ENCODE measurements at places on chromosomes 1 and 21.

- H3K27ac ChIP-seq = no peak overlapping the region
- H3K36me3 ChIP-seq = no peaks in the 10 kb centered on the region
- no peak overlapping the region for H3K4me3 ChIP-seq
- H3K27me3 ChIP-seq = no peaks in the 10 kb centered on the region
- no peaks in the 10 kb centered on the region for H3K4me1 ChIP-seq
Measured at GRCh38 chr1:205030241-205030640, 12.8 kb upstream of the CNTN2 start.

DNA sequence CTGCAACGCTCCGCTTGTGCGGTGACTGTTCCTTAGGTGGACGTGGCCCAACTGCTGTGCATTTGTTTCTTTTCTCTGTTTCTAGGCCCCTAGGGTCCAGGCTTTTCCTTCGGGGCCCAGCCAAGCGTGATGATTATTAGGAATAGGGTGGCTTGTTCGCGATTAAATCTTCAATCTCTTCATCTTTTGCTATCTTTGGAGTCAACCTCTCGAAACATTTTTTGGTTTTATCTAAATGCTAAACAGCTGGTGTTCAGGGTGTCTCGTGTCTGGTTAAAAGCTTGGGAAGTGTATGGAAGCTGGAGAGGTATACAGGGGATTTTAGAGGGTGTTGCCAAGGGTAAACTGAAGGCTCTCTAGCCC is 844 bp upstream of the PLD5 start:
- H3K36me3 ChIP-seq = no peaks in the 10 kb centered on the region
- DNase-seq = no peak
- peaks cover 6% of the 10 kb centered on the region for H3K4me1 ChIP-seq
- no peak overlapping the region for H3K27ac ChIP-seq

GRCh38 chr1:214281021-214281719 is at the start of gene SMYD2:
Gene SMYD2 (plus strand): TSS chr1:214281159. CDS start chr1:214281255, 96 bp downstream.
- H3K27me3 ChIP-seq = no peaks in the 10 kb centered on the region
- H3K36me3 ChIP-seq = no peaks in the 10 kb centered on the region
- H3K27ac ChIP-seq = peak within 1 kb of the TSS; percentile 98
- peaks cover 10% of the 10 kb centered on the region for H3K4me1 ChIP-seq

DNA sequence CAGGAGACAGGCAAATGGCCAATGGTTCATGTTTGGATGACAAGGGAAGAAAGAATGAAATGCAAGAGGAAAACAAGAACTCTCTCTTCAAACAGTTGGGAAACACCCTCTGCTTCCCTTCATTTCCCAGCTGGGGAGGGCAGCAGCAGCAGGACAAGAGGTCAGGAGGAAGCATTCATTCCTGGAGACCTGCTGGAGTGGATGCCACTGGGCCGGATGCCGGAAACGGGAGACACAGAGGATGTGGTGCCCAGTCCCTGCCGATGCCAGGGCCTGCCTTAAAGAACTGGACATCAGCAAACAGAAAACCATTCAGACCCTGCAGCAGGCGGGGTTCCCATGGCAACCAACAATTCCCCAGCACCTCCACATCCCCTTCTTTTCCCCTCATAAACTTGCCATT is 102.3 kb upstream of the ZNF648 start:
- H3K27me3 ChIP-seq = no peaks in the 10 kb centered on the region
- peak; percentile 54 for DNase-seq
- no peaks in the 10 kb centered on the region for H3K36me3 ChIP-seq
- peaks cover 8% of the 10 kb centered on the region for H3K4me1 ChIP-seq
- no peak overlapping the region for H3K27ac ChIP-seq

DNA sequence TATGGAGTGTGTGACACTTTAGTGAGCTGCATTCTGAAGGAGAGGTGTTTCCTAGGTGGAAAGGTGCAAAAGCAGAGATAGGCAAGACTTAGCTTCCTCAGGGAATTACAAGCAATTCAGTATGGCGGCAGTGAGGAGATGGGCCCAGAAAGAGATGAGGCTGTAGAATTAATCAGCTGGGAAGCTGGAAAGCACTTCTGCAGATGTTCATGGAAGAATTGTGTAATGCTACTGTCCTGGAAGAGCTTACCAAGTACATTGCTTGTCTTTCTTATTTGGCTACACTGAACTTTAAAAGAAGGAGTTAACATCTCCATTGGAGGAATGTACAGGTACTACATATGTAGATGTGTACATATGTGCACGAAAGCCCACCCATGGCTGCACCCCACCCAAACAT is 103.7 kb upstream of the DPT start:
- no peaks in the 10 kb centered on the region for H3K27me3 ChIP-seq
- no peaks in the 10 kb centered on the region for H3K36me3 ChIP-seq
- no peak overlapping the region for H3K4me3 ChIP-seq
- DNase-seq = no peak

- no peaks in the 10 kb centered on the region for H3K27me3 ChIP-seq
- H3K36me3 ChIP-seq = no peaks in the 10 kb centered on the region
- H3K27ac ChIP-seq = no peak overlapping the region
- no peaks in the 10 kb centered on the region for H3K4me1 ChIP-seq
Measured at GRCh38 chr1:154857441-154858215, 12.5 kb downstream of the KCNN3 start.

Data from heart right ventricle (tissue), 16 donors.